ENCODE measurements at places on chromosomes 7 and 10.
A peak's percentile ranks its signal among the peaks of the same experiment; 100 is the strongest.

- no peak for DNase-seq
Observed at GRCh38 chr7:98541101-98541500, 76.0 kb upstream of the NPTX2 start.

GRCh38 chr7:107712025-107712424 is 31.9 kb upstream of the CBLL1 start:
- DNase-seq, result no peak

DNA sequence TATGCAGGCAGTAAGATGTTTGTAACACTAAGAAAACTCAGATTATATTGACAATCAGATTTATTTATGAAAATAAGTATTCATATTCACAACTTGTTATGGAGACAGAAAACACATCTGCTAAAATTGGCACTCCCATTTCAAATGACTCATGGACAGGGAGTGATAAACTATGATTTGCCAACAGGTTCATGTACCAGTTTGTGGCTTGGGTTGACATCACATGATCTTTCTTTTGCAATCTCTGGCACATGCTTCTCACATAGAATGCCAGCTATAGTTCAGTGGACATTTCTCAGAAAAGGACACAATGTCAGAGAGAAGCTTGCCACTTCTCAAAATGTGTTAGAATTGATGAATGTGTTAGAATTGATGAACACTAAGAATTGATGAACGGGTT is 663.2 kb upstream of the ANKRD30A start:
- DNase-seq, result peak; percentile 12

- DNase-seq, result no peak
Observed at GRCh38 chr10:28806951-28807759, 129.8 kb downstream of the BAMBI start.

DNA sequence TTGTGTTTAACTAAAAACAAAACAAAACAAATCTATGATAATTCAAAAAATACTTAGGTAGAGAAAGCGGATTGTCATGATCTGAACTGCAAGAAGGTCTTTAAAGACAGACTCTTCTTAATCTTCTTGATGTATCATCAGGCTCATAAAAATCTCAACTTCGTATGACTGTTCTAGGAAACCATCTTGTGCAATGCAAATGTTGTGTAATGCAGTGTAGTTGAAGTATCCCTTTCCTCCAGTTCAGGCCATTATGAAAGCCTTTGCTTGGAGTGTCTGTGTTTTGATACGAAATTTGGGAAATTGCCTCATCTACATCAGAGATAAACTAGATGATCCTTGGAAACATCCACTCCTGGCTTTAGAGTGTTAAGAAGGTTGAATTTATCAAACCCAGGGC is 30.9 kb downstream of the CDK1 start:
- no peak for DNase-seq

GRCh38 chr10:68271196-68271882 is 39.4 kb upstream of the ATOH7 start:
- DNase-seq, result no peak

DNA sequence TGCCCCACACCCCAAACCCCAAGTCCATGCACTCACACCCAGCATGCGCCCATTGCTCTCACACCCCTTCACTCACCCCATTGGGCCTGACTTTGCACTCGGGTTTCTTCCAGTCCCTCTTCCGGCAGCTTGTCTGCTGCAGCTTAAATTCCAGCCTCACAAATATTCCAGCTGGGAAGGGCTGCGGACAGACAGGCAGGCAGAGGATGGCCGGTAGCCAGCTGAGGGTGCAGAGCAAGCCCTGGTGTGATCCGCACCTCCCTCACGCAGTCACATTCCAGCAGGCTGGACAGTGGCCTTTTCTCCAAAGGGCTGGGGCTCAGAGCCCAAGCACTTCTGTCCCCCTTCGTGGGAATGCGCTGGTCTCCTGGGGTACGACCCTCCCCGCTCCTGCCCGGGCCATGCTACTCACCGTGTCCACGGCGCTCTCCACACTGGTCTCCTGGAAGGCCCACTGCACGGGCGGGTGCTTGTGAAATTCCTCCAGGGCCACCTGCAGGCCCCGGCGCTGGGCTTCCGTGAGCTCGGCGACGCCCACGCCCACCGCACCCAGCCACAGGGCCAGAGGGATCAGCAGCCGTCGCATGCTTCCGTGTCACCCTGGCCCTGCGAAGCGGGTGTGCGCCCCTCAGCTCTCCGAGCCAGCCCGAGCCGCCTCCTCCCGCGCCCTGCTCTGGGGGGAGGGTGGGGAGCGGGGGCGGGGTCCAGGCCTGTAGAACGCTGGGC is 1.2 kb downstream of the RARRES2 start:
- no peak for DNase-seq

DNA sequence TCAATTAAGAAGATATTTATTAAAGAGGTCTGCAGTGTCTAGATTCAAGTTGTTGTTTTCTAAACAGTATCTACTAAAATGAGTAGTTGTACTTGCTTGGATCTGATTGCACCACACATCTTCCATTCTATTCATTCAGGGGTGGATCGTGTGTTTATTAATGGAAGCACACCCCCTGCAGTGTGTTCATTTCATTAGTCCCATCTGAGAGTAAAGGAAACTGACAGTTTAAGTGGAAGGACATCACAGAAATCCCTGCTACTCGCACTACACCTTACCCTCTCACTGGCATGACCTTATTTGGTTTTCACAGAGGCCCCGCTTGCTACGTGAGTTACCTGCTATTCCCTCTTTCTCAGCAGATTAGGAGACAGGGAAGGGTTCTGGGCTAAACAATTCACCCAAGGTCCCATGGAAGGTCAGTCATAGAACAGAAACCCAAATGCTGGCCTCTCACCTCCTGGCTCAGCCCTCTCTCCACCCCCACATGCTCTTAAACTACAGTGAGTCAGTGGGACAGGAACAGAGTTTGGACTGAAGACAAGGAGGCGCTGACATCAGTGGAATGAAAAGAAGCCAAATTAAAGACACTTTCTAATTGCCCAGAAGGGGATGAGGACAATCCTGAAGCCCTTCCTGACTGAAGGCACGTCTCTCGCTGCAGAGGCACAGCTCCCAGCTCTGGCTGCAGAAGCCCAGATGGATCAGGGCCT is 369.2 kb upstream of the NRP1 start:
- DNase-seq, result no peak

DNA sequence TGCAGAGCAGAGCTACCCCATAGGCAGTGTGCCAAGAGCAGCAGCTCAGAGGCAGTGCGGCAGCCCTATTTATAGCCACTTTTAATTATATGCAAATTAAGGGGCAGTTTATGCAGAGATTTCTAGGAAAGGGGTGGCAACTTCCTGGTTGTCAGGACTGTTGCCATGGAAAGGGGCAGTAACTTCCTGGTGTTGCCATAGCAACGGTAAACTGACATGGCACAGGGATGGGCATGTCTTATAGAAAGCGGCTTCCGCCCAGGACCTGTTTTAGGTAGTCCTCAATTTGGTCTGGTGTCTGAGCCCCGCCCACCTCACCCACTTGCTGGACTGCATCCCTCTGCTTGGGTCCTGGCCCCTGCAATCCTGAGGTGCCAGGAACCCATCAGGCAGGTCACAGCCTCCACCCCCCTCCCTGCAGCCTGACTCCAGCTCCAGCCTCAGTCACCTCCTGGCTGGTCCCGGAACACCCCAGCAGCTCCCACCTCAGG is 115.8 kb downstream of the TMEM130 start:
- no peak for DNase-seq

GRCh38 chr7:130513447-130513846 is 21.6 kb downstream of the MEST start:
- no peak for DNase-seq

GRCh38 chr10:48517911-48518811 is 86.7 kb downstream of the ARHGAP22 start:
- DNase-seq, result no peak

GRCh38 chr7:104980841-104981671 is 32.9 kb upstream of the KMT2E start:
- no peak for DNase-seq

GRCh38 chr10:46237815-46238510 is 48.8 kb upstream of the ANTXRL start:
- DNase-seq, result no peak

- DNase-seq, result no peak
Observed at GRCh38 chr10:43126759-43127424, 11.4 kb upstream of the CSGALNACT2 start.

- no peak for DNase-seq
Observed at GRCh38 chr10:6516281-6516928, 63.7 kb downstream of the PRKCQ start.

DNA sequence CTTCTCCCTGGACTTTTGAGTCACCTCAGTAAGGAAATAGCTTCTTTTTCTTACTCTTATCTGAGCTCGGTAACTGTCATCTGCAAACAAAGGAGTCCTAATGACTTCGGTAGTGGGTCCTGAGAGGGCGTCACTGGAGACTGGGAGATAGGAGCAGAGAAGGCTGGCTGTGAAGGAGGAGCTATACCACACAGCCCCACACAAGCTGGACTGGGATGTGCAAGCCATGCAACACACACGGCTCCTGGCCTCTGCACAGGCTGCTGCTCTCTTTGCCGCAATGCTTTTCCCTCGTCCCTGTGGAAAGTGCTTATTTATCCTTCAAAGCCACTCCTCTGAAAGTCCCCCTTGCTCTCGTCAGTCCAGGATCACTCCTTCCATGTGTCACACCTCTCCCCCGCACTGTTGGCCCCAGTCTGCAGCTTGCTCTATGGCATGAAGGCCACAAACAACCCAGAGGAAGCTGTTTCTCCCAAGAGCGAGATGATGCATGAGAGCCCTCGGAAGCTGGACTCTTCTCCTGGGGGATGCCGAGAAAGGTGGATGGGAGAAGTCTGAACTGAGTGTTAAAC is 14.9 kb downstream of the TMEM273 start:
- no peak for DNase-seq

GRCh38 chr7:158614700-158615099 is 27.1 kb upstream of the PTPRN2 start:
- no peak for DNase-seq

GRCh38 chr10:122189185-122189584 is 81.9 kb upstream of the BTBD16 start:
- no peak for DNase-seq

DNA sequence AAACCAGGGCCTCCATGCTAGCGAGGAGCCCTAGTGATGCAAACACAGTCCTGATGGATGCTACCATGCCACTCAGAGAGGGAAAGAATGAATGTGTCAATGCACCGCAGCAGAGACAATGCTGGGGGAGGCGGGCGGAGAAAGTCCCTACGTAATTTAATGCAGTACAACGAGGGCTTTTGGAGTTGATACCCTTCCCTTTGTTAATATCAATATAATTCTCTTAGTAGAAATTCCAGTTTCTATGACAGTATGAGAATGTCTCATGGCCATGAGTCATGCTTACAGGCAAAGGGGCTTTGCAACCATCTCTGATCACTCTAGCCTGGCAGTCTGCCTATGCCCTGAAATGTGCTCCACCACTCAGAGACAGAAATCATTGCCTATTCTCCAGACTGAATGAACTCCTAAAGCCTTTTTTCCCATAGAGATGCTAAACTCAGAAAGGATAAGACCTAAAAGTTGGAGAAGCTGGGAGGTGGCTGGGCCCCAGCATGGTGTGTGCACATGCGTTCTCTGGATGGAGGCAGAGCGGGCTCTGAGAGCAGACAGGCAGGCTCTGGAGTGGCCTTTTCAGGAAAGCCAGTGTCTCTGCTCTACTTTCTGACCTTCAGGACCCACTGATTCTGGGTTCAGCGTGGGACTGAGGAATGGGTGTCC is 20.3 kb upstream of the GIMAP2 start:
- no peak for DNase-seq

DNA sequence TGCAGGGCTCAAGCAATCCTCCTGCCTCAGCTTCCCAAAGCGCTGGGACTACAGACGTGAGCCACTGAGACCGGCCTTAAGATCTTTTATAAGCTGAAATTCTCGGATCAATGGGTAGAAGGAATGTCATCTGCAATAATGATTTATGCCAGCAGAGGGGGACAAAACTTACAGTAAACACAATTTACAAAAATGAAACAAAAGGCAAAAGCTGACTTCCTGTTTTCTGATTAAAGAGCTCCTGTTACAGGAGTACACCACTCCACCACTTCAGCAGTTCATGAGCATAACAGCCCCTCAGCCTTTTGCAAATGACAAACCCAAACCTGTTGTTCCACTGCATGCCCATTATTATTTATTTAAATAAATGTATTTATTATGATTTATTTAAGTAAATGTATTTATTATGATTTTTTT is 88.5 kb upstream of the ATP6V0A4 start:
- peak; percentile 28 for DNase-seq

DNA sequence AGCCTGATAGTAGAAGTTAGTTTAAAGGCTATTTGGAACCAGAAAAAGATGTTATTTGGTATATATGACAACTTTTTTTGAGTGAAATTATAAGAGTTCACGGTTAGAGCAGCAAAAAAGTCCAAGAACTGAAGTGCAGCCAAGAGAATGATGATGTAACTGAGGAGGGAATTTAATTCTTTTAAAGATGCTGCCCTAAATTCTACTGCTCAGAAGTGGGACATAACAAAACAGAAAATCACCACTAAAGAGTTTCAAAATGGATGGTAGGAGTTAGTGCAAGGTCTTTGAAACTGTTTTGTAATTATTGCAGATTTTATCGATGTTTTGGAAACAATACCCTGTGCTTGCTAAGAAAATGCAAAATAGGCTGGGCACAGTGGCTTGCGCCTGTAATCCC is 6.5 kb downstream of the SAMD8 start:
- DNase-seq, result no peak

- DNase-seq, result no peak
Observed at GRCh38 chr7:69603351-69603750, 5.1 kb downstream of the AUTS2 start.

- no peak for DNase-seq
Observed at GRCh38 chr7:2718296-2718965, 30.4 kb downstream of the AMZ1 start.

DNA sequence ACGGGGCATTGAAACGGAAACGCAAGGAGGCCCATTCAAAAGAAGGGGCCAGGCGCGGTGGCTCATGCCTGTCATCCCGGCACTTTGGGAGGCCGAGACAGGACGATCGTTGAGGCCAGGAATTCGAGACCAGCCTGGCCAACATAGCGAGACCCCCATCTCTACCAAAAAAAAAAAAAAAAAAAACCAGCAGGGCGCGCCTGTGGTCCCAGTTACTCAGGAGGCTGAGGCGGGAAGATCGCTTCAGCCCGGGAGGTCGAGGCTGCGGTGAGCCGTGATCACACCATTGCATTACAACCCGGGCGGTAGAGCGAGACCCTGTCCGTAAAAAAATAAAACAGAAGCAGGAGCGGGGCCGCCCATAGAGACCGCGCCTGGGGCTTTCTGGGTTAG is 396 bp downstream of the PSMG3 start:
- DNase-seq, result no peak

DNA sequence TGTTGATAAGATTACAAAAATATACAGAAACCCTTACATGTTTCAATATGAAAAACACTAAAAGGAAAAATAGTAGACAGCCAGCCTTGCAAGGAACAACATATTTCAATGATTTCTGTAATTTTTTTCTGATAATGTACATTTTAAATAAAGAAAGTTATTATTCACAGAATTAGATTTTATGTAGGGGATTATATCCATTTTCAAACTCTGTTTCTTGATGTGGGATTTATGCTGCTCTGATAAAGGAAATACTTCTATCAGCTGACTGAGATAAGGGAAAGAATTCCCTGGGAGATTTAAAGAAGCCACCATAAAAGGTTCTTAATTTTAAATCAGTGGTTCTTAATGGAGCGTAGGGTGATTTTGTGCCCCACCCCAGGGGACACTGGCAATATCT is 180.4 kb downstream of the ADAM12 start:
- DNase-seq, result no peak

All from kidney epithelial cell (primary cell).